Foreskin keratinocyte (primary cell): ENCODE measurements at places on chromosomes 1 and 21. TPM values are rescaled to one million over a fixed set of nuclear protein-coding genes. Genes with fewer than 3 reads are reported as not detected.
A peak's percentile ranks its signal among the peaks of the same experiment; 100 is the strongest.

The COL8A2 gene
- total RNA-seq: 0.68 and 0.78 TPM in 2 replicates

The OR14K1 gene
- total RNA-seq: not detected in 2 replicates

The CPT2 gene
- total RNA-seq: 15.2 and 15.3 TPM in 2 replicates

The CELSR2 gene
- 14.1 and 16.0 TPM in 2 replicates for total RNA-seq

The NBPF3 gene
- 7.4 and 9.8 TPM in 2 replicates for total RNA-seq

GRCh38 chr1:63501256-63501655 lies 21.8 kb downstream of the ITGB3BP start:
- DNase-seq: no peak

DNA sequence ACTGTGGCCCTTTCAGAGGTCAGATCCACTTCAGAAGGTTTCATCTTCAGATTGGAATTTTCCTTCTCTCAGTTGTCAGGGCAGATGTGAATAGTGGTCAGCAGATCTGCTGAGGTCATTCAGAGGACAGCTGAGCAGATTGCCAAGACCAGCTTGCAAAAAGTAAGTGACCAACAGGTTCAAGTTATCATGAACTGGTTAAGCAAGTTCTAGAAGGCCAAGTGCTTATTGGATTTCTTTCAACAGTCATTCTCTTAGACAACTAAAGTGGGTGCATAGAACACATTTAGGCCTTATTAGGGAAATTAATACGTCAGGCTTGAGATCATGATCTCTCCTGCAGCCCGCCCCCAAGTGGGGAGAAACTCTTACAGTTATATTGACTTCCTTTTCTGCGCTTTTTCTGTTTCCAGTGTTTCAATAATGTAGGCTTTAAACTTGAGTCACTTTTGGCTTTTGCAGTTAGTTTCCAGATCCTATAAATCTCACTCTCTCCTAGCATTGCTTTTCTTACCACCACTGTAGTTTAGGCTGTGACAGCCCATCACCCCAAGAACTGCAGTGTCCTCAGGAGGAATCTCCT lies 96.4 kb downstream of the C1orf21 start:
- no peak for DNase-seq

DNA sequence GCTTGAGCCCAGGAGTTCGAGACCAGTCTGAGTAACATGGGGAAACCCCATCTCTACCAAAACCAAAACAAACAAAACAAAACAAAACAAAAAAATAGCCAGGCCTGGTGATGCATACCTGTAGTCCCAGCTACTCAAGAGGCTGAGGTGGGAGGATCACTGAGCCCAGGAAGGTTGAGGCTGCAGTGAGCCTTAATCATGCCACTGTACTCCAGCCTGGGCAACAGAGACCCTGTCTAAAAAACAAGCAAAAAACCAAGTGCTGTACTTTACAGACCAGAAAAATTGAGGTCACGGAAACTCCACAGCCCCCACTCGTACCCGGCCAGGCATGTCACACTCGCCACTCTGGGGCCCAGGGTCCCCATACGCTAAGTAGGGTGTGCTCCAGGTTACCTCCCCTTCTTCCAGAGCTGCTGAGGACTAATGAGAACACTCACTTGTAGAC lies 22.9 kb downstream of the ATP2B4 start:
- no peak for DNase-seq

DNA sequence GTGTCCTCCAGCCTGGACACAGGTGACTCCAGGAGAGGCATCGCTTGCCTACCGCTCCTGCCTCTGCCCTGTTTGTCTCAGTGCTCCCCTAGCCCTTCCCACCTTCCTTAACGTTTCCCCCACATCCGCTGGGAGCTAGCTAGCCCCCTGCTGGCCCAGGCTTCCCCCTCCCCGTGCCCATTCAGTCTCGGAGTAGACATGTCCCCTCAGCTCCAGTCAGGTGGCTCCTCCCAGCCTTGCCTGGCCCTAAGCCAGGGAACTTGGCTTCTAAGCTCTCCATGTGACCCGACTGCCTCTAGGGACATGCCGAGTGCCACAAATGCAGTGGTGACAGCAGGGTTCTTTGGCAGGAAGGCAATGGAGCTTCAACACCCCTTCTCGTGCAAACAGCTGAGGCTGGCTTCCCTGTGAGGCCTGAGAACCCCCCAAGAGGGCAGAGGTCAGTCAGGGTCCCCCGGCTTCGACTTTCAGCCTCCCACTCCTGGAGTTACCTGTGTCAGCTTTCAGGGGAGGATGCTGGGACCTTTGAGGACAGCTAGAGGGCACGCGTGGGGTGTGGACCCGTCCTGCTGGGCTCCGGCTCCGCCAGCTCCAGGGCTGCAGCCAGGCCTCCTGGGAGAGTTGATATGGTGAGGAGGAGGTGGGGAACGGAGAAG lies 16.2 kb downstream of the DRAXIN start:
- no peak for DNase-seq

- no peak for DNase-seq
These were observed 3.6 kb downstream of the GUK1 start for GRCh38 chr1:228143480-228144192.

GRCh38 chr21:44455524-44456213 lies 359 bp downstream of the LRRC3 start:
- DNase-seq: peak; percentile 11

GRCh38 chr1:206766251-206766856 lies 4.2 kb upstream of the IL19 start:
- no peak for DNase-seq

DNA sequence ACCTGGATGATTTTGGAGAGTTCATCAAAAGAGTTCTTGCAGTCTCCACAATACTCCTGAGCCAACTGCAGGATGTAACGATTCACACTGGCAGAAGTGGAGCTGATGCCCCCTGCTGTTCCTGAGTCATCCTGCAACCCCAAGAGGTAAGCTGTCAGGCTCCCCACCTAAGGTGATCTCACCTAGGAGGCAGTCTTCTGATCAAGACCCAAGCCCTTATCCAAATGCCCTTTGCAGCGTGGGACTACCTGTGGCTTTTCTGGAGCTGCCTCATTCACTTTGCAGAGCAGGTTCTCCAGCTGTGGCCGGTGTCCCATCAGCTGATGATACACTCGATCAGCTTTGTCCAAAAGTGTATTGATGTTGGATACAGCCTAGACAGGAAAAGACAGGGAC lies 96.4 kb downstream of the UBR4 start:
- peak; percentile 36 for DNase-seq

DNA sequence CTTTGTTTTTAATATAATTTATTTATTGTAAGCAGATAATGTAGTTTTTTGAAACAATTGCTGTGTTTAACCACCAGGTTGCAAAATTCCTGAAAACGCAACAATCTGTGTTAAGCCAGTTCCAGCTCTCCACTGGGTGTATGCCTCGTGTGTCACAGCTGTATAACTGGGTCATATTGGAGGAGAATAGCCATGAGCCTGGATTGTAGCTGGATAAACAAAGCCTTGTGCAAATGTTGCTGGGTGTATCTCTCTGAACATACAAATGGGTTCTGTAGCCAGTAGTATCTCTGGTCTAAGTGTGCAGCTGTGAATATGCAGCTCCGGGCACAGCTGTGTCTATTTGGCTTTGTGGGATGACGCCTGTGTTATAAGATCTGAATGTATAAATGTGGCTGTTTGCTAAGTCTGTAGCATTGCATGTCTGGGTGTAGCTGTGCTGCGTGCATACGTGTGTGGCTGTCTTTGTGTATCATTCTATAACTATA lies 2.8 kb downstream of the TCEA3 start:
- peak; percentile 8 for DNase-seq

- DNase-seq: no peak
These were observed 18.0 kb downstream of the NTPCR start for GRCh38 chr1:232968391-232968790.

DNA sequence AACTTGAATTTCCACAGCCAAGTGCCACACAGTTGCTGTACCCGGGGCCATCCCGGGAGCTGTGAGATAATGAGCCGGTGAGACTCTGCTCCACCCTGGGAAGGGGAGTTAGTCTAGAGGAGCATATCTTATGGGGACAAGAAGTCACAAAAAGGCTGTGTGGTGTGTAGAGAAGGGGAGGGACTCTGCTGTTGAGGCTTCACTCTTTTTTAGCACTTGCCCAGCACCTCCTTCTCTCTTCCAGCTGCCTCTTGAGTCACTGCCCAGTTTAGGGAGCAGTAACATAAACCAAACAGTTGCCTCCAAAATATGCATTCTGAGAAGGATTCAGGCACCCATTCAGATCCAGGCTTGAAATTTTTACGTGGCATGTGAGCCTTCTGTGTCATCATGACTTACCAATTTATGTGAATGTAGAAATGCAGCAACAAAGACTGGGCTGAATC lies 744 bp upstream of the WDR26 start:
- peak; percentile 85 for DNase-seq

- DNase-seq: no peak
These were observed 82.6 kb downstream of the TOMM20 start for GRCh38 chr1:235045921-235046601.

GRCh38 chr21:45596704-45597318 lies 46.7 kb upstream of the PCBP3 start:
- DNase-seq: no peak

- no peak for DNase-seq
These were observed 208.6 kb downstream of the LHX8 start for GRCh38 chr1:75342786-75343185.

DNA sequence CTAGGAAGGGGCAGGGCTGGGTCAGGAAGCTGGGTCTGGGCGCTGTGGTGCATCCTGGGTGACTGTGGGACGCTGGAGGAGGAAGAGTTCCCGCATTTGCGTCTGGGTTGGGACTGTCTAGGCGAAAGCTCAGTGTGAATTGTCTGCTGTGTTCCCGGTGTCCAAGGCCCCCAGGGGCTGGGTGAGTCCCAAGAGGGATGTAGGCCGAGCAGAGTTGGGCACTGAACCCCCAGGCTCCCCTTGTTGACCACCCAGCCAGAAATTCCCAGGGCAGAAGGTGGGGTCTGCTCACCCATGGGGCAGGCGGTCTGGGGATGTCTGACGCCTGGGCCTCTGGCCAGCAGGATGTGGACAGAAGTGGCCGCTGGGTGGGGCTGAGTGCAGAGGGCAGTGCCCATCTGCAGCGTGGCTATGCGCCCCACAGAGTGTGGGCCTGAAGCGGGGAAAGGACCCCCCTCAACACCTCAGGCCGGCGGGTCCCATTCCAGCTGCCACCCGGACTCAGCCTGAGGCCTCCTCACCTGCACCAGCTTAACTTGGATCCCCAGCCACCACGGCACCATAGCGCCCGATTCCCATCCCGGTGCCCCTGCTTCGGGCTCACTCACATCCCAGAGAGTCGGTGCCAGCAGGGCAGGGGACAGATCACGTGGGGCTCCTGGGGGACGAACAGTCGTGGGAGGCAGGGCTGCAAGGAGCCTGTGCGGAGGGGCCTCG lies 37.0 kb upstream of the POFUT2 start:
- no peak for DNase-seq

DNA sequence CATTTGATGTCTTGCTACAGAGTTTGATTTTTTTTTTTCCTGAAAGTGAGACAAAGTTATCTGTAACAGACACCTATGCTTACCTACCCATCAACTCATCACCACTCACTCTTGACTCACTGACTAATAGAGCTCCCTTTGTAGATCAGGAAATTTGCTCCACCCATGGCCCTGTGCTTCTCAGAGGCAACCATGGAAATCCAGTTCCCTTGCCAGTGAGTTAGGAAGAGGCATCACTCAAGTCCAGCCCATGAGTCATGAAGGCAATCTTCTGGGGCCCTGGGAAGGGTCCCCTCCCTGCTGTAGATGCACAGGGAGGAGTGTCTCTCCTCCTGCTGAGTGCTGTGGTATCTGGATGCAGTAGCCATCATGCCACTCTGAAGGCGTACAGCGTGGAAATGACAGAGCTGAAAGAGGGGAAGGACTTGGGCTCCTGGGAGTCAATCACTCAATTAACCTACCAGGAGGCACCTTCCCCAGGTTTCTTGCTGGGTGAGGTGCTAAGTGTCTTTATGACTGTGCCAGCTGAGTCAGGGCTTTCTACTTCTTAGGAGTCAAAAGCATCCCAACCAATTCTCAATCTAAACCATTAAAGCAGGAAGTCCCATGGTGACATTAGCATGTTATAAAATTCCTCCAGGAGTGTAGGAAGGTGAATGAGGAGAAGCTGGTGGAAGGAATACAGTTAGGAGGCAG lies 56.1 kb downstream of the DNTTIP2 start:
- no peak for DNase-seq

DNA sequence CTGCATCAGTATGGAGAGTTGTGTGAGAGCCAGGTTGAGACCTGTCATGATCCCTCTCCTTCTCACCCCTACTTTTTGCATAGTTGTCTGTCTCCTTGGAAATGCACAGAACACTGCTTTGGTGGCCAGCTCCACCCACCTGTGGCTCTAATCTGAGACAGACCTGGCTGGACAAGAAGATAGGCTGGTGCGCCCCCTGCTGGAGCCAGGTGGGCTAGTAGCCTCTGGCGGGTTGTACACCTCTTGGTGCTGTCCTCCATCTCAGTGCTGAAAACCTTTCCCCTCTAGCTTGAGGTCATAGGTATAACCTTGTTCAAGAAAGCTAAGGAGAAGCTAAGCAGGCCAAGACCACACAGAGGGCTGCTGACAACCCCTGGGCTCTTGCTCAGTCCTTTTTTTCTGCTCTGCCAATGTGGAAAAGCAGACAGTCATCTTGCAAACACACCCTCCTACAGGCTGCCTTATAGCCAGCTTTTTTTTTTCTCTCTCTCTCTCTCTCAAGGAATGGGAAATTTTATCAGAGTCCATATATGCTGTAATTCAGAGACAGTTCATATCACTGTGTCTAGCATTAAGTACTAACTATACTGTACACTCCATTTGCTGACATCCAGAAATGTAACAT lies 58.8 kb upstream of the SPATA6 start:
- peak; percentile 49 for DNase-seq

- DNase-seq: peak; percentile 2
These were observed 139.1 kb downstream of the DUSP10 start for GRCh38 chr1:221602830-221603229.
